ENCODE measurements at places on chromosomes 12 and 14.

DNA sequence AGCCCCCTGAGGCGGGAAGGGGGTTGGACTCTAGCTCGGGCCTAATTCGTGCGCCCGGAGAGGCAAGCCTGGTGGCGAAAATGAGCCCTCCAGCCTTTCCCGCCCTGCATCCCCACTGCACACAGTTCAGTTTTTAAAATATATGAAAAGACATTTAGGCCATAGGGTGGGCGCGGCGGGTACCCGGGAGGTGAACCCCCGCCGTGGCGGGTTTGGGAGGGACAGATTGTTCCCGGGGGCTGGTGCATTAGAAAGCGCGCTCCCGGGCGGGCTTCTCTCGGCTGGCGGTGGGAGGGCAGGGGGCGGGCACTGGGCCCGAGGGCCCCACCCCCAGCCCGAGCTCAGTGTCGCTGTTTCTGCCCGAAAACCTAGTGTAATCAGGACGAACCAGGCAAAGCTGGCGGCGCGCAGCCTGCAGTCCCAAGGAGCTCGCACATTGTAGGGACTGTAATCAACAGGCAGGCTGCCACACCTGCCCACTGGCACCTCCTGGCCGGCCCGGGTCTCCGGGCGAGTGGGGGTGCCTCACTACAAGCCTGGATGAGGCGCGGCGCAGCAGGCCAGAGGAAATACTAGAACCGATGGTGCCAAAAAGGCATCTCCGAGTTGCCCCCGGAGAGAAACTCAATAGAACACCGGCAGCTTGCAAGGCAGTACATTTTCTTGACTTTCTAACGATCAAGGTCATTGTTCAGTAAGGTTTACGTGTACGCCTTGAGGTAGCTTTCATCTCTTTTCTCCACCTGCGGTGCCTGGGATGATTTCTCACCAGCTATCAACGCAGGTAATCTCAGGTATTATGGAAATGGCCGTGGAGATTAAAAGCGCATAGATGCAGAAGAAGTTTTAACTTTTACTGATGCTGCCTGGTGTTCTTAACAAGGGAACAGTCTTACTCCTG lies 764 bp upstream of the SPTB start:
- DNase-seq = no peak

DNA sequence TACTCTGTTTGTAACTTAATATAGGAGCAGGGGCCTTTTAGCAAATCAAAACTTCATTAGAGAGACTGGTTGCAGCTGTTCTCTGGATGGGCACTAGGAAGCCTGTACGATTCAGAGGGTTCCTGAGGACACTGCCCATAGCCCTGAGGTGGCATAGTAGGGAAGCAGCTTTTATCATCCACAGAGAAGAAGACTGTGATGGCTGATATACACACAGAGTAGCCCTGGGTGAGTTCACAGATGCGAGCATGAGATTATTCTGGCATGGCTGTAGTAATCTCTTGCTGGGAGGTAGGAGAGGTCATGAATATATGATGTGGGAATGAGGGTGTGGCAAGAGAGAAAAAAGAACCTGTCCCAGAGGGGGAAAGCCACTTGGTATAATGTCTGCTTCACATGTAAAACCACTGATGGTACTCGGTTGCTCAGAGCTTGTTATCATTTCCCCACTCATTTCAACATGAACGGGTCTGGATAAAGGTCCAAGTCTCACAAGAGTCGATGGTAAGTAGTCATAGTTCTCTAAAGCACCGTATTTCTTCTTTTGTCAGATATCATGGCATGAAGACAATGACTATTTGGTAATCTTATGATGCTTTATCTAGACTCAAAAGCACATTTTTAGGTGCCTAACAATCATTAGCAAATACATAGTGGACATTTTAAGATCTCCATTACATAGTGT lies 52.0 kb downstream of the PEBP1 start:
- no peak for DNase-seq

DNA sequence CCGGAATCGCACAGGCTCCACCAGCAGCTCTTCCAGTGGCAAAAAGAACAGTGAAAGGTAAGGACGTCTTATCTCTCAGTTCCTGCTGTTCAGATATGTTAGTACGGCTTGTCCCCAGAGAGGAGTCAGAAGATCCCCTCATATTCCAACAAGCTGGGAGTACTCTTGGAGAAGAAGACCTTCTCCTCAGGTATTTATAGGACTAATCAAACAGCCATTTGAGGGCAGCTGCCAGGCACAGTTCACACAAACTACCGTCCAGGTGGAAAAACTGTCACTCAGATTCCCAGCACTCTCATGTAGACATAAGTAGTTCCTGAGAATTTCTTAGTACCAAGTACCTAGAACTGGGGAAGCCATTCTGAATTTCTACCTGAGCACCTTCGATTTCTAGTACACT lies 85.3 kb downstream of the EML1 start:
- DNase-seq = no peak

DNA sequence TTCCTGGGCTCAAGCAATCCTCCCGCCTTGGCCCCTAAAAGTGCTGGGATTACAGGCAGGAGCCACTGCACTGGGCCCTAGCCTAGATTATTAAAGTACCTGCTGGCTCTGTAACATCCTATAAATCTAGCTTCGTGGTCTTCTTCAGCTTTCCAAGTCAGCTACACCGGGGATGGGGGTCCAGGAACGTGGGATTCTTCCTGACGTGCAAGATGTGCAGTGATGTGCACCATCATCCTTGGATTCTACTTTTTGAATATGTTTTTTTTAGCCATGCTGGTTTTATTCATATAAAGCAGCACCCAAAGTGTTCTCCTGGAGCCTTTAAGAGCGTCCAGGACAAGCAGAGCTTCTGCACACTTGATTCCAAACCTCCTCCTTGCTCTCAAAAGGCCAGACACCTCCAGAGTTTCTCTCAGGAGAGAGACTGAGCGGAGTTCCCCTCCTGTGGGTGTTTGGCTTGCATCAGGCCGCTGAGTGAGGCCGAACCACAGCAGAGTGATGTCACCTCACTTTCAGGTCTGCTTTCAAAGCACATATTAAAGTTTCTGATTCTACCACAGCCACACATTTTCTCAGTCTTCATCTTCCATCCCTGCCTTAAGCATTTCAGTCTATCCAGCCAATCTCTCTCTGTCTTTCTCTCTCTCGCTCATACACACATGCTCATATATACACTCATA lies 33.4 kb downstream of the VCPKMT start:
- no peak for DNase-seq

DNA sequence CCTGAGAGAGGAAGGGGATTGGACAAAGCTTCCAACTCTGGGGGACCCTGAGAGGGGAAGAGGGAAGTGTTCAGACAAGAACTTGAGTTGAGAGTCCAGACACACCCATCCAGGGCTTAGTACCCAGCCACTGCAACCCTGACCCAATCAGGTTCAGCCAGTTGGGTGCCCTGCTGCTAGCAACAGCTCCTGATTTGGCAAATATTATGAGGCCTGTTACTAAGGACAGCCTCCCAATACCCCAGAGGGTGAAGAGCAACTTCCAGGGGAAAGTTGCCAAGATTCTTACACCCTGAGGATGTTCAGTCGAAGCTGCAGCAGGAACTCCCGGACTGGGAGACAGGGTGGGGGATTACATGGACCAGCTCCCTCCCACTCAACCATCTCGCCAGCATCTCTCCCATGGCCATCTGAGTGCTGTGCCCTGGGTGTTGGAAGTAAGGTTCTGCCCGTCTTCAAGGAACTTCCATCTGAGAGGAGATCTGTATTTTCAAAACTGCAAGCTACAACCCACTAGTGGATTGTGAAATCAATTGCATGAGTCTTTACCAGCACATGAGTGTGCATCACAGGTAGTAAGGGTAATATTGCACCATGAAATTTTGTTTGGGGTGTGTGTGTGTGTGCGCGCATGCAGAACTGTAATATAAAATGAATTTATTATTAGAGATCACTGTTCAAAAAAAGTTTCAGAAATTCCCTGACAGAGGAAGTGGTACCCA lies 11.5 kb upstream of the KRT78 start:
- DNase-seq = no peak

GRCh38 chr12:99043319-99043914 lies 398.3 kb downstream of the APAF1 start:
- peak; percentile 73 for DNase-seq

- DNase-seq = peak; percentile 15
Observed at GRCh38 chr14:25431211-25432076, 381.5 kb upstream of the STXBP6 start.

- DNase-seq = no peak
Observed at GRCh38 chr14:77026166-77026929, 2.2 kb downstream of the IRF2BPL start.

DNA sequence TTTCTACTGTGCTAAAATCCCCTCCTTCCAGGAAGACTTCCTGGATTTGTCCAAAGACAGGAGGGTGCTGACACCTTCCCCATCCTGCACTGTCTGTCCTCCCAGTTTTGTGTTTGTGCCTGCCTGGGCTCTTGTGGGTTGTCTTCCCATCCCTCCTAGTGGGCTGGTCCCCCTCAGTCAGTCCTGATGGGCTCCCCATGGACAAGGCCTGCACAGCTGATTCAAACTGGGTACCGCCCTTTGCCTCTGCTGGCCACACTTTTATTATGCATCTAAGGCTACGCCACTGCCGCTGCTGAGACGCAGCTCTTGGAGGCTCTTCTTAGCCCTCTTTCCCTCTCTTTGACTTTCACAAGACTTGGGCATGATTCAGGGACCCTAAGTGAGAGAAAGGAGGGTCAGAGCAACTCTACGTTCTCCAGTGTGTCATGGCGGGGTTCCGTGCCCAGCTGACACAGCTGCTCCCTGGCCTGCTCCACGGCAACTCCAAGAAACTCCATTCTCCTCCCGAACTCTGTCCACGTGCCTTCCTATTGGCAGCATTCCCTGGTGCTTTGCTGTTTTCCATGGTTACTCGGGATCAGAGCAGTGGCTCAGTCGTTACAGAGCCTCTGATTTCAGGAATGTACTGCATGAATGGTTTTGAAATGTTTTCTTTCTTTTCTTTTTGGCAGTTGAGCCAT lies 3.8 kb upstream of the KRT85 start:
- no peak for DNase-seq

DNA sequence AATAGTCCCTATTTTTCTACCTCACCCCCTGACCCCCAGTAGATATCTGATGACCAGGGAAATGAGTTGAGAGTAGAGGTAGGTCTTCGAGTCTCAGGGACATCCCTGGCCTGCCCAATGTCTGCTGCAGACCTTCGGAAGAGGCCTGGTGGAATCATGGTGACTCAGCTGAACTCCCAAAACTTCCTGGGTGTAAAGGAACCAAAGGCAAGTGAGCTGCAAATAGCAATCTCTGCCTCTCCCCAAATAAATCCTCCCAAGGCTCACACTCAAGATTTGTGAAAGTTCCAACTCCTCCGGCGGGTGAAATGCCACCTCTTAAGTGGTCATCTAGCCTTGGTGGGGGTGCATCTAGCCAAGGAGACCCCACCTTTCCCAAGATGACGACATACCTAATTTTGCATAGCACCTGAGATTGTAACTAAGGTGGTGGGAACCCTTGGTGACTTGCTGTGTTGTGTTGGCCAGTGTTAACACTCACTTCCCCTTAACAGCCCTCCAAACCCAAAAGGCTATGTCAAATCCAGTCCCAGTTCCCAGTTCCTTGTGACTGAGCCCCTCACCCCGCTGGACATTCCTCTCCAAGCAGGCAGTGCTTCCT lies 6.3 kb downstream of the ZFP36L1 start:
- DNase-seq = no peak

GRCh38 chr12:34599530-34600513 lies 577.5 kb downstream of the ALG10 start:
- DNase-seq = no peak

GRCh38 chr14:81450100-81450531 lies 50.0 kb upstream of the STON2 start:
- DNase-seq = no peak

GRCh38 chr14:31927348-31927832 lies 149.7 kb upstream of the ARHGAP5 start:
- no peak for DNase-seq

DNA sequence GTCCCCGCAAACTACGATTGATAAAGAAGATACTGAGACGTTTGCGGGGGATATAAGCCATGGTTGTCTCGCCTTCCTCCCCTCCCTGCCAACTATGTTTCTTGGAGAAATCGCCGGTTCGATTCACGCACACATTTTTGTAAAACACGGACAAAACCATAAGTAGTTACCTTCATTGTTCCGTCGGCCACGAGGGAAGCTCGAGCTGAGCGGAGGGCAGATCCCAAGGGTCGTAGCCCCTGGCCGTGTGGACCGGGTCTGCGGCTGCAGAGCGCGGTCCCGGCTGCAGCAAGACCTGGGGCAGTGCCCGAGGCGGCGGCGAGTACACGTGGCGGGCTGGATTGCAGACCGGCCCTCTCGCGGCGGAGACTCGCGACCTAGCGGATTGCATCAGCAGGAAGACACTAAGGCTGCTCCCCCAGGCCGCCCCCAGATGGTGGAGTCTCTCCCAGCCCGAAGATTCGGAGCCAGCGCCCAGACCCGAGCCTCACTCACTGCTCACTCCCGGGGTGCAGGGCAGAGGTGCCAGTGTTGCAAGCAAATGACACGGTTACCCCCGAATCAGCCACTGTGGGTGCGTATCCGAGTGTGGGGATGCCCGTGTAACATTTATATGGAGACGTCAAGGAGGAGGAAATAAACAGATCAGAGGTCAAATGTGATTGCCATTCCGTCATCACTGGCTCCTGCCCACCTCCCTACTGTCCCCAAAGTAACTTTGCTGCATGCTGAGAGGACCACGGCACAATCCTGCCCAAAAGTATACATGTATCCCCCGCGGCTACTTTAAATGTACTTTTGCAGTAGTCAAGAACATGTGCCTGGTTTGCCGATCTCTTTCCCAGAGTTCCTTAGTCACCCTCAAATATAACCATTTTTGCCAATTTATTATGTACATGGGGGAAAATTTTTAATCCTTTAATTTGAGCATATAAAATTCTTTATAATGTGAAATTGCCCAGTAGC lies at the start of gene BCAT1:
TSS of gene BCAT1 (minus strand) at position 345 of the 966 bp plus-strand sequence. CDS start at position 176, 169 bp downstream.
- peak; percentile 79 for DNase-seq

GRCh38 chr14:50871228-50871627 lies 625 bp upstream of the ABHD12B start:
- no peak for DNase-seq

GRCh38 chr14:98571104-98571503 lies 700.9 kb downstream of the BCL11B start:
- no peak for DNase-seq

DNA sequence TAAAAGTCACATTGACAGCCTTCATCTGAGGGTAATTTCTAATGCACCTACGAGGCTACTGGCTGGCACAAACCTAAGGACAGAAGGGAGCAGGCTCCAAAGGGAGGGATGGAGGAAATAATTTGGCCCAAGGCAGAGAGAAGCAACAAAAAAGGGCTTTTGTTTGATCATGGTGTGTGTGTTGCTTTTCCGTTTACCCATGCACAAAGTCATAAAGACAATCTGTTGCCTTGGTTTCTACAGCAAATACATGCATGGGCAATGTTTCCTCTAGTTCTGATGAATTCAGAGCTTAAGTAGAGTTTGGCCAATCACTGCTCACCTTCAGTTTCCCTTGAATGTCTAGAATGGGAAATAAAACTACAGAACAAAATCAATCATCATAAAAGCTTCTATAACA lies 262.5 kb upstream of the CAND1 start:
- no peak for DNase-seq
